Spleen (tissue), 13 donors: ENCODE measurements at places on chromosomes 1 and 21. TPM values are rescaled to one million over a fixed set of nuclear protein-coding genes. Genes with fewer than 3 reads are reported as not detected.

The CFAP74 gene
- not detected for total RNA-seq

- DNase-seq: no peak
These were observed 1.4 kb downstream of the NIT1 start for GRCh38 chr1:161119092-161119903.

GRCh38 chr1:96364576-96364975, 357.0 kb upstream of the PTBP2 start:
- no peak for DNase-seq

The EYA3 gene
- total RNA-seq: 18.5 TPM

The EDARADD gene
- total RNA-seq: 2.2 TPM

The GRHL3 gene
- not detected for total RNA-seq

The NTNG1 gene
- total RNA-seq: 1.2 TPM

The ZSCAN20 gene
- 5.5 TPM for total RNA-seq
